Astrocyte of the cerebellum (primary cell): ENCODE measurements at places on chromosomes 11 and 22.

DNA sequence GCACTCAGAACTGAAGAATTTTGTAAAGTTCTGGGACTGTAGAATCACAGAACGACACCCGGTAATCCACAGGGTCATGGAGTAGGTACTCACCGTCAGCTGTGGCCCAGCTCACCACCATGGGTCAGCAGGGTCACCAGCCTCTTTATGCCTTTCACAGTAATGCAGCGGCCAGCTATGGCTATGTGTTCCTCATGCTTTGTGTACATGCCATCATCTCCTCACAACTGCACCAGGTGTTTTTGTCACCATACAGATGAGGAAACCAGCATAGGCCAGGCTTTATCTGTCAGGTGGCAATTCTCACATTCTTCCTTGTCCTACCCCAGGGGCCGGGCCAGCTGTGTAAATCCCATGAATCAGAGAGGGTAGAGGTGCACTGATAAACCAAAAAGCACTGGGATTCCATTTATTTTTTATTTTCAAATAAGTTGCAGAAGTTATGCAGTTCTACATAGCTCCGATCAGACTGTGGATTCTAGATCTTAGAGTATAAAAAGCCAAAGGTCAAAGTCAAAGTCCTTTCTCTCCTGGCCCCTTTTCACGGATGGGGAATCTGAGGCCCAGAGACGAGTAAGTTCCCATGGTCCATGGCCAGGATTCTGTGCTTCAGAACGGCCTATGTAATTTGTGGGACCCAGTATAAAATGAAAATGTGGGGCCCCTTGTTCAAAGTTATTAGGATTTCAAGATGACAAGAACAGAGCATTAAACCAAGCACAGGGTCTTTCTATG, 17.5 kb downstream of the TSKU start:
- DNase-seq = no peak

DNA sequence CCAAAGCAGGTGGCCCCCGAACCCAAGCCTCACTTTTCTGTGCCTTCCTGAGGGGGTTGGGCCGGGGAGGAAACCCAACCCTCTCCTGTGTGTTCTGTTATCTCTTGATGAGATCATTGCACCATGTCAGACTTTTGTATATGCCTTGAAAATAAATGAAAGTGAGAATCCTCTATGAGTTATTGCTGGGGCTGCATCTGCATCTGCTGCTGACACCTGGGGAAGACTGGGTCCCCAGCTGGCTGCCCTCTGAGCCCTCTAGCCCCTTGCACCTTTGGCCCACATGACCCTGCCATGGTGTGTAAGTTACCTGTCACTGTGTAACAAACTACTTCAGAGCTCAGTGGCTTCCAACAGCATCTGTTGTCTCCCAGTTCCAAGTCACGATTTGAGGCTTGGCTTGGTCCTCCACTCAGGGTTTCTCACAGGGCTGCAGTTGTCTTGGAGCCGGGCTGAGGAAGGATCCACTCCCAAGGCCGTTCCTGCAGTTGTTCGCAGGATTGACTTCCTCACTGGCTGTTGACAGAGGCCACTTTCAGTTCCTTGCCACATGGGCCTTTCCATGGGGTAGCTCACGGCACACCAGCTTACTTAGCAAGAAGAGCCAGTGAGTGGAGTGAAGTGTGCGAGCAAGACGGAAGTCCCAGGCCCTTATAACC, 13.5 kb upstream of the UVRAG start:
- no peak for DNase-seq

GRCh38 chr11:45806937-45807791, 2.2 kb downstream of the SLC35C1 start:
- DNase-seq = no peak

DNA sequence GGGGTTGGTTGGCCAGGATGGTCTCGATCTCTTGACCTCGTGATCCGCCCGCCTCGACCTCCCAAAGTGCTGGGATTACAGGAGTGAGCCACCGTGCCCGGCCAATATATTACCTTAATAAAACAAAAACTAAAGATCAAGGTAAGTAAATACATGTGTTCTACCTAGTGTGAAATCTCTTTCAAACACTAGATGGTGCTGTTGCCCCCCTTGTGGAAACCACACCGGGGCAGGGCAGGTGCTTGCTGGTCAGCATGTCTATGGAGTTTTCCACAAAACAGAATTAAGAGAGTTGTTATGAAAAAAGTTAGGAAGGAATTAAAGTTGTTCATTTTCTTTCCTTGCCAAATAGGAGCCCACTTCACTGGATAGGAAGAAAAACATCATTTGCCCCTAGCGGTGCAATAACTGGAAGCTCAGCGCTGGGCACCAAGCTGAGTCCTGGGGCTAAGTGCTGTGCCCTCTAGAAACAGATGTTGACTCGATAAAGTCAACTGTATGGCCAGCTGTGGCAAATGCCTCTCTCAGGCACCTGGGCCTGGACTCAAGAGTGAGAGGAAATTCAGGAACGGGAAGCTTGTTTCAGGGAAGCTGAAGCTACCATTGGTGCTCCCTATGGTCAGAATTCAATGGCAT, 6.3 kb upstream of the KCNJ5 start:
- DNase-seq = peak; percentile 49

GRCh38 chr11:37171451-37171850, 573.4 kb upstream of the RAG2 start:
- DNase-seq = no peak

GRCh38 chr22:38513063-38513462, 7.0 kb upstream of the DDX17 start:
- no peak for DNase-seq

DNA sequence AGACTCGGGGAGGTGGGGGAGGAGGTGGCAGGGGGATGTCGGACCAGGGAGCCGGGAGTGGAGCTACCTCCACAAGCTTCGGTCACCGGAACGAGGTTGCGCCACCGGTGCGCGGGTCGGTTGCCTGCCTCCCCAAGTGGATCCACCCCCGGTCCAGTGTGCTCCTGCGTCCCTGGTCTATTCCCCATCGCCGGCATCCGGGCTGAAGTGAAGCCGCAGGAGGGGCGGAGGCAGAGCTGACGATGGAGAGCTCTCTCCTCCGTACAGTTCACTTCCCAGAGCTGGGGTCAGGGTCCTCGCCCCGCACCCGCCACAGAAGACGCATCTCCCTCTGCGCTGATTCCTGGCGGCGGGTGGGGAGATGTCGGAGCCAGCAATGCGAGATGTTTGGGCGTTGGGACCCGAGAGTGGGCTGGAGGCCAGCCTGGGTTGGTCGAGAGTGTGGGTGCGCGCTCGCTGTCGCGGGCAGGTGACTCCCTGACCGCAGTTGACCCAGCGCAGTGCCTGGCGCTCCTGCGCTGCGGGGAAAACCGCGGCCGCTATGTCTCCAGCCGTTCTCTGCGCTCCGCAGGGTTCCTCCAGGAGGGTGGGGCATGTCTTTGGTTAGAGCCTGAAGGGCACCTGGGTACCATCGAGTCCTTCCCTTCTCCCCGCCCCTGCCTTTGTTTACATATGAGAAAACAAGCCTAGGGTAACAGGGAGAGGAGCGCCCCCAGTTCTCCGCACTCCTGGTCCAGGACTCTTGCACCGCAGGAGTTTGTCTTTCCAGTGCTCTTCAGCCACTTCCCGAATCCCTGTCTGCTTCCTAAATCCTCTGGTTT, 1.7 kb downstream of the C11orf96 start:
- DNase-seq = no peak

GRCh38 chr22:22884888-22885840, 2.5 kb upstream of the IGLL5 start:
- DNase-seq = no peak

DNA sequence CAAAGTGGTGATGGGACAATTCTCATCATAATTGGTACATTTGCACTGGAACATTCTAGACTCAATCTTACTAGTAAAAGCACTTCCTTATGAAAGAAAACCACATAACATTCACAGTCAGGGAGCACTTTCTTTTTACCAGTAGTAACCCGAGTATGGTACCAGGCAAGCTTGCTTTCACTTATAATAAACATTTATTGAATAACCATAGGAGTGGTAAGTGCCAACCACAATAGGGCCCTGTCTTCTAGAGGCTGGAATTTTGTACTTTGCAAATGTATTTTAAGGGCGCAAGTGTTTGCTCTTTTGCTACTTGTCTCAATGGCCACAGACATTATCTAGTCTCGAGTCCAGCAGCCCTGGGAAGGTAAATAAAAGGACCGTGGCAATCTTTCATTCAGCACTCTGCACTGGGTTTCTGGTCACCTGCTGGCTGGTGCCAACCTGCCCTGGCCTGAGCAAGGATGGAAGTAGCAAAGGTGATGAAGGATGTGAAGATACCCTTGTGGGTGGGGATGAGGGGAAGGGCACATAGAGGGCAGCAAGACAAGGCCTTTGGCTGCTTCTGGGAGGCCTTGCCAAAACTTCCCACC, 24.2 kb downstream of the C22orf31 start:
- DNase-seq = no peak

DNA sequence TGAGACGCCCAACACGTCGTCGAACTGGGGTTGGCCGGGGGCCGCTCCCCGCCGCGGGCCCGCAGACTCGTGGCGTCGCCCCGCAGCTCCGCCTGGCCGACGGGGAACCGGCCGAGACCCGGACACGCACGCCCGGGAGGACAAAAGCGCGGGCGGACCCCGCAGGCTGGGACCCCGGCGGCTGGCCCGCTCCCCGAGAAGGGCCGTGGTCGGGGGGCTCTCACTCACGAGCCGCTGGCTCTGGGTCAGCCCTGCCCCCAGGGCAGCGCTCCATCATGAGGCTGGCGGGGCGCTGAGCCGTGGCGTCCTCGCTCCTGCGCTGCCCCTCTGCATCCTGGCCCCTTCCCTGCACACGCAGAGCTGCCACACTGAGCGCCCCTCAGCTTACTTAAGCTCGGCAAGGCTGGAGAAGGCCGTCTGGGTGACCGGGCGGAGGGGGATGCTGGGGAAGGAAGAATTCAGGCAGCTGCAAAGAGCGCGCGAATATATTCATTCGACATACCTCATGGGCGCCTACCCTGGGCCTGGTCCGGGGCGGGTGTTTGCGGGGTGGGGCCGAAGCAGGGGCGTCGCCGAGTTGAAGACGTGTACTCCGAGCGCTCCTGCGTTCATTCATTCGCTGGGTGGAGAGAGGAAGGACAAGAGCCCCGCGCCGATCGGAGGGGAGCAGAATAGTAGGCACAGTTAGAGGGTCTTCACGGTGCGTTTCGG, 579 bp upstream of the CYB5R2 start:
- no peak for DNase-seq

- DNase-seq = no peak
Measured at GRCh38 chr11:122089111-122089510, 26.9 kb downstream of the BLID start.

DNA sequence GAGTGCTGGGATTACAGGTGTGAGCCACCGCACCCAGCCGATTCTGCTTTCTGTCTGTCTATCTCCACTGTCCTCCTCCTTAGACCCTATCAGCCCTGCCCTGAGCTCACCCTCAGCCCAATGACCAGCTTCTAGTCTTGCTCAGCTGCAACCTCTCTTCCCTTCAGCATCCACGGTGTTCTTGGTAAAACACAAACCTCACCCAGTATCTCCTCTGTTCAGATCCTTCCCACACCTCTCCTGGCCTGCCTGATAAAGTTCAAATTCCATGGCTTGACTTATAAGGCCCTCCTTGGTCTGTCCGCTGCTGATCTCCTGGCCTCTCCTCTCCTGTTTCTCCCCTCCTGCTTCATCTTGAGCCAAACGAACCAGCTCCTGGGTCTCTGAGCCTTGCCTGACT, 14.5 kb upstream of the NCF4 start:
- DNase-seq = no peak

- no peak for DNase-seq
Measured at GRCh38 chr11:95563859-95564258, 225.7 kb downstream of the FAM76B start.

DNA sequence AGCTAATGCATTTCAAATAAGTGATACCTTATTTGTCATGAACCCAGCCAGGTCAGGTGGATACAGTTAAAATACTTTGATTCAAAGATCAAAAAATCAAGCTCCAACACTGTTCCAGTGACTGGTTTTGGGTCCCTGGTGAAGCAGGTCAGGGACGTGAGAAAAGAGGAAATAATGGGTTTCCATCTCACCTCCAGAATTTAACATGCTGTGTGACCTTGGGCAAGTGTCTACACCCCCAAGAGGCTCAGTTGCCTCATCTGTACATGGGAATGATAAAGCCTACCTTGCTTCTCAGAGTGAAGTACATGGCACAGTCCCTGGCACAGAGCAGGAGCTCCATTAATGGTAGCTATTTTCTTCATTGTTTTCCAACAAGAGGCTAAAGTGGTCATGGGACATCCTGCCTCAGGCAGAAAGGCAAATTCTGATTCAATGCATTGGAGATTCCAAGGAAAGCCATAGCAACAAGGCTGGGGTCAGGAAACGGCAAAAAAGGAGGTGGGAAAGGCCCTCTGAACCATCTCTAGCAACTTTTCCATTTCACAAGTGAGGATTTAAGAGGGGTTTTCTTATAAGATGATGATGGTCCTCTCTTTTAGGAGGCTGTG, 108.5 kb downstream of the CSNK2A3 start:
- no peak for DNase-seq
